ENCODE measurements at places on chromosomes 6 and 20.

- no peak for DNase-seq
These were observed 470.6 kb upstream of the ARID1B start for GRCh38 chr6:156306531-156306930.

GRCh38 chr6:89842228-89842627 is 12.5 kb downstream of the CASP8AP2 start:
- no peak for DNase-seq

GRCh38 chr6:47344022-47344421 is 34.3 kb upstream of the TNFRSF21 start:
- no peak for DNase-seq

DNA sequence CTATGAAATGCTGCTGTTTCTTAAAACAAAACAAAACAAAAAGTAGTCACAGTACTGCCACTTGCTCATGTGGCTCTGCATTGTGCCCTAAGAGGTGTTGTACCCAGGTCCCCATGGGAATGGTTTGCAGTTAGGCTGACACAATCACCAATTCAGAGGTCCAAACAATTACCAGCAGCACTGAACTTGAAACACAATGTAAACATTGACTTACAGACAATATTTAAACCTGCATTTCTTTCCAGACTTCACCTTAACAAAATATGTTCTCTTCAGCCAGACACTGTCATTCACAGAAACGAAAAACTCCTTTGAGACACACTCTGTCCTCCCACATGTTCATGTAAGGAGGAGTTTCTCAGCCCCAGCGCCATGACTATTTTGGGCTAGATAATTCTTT is 206.8 kb upstream of the ARG1 start:
- no peak for DNase-seq

GRCh38 chr6:27149150-27149549 is 98.4 kb upstream of the PRSS16 start:
- DNase-seq: no peak

DNA sequence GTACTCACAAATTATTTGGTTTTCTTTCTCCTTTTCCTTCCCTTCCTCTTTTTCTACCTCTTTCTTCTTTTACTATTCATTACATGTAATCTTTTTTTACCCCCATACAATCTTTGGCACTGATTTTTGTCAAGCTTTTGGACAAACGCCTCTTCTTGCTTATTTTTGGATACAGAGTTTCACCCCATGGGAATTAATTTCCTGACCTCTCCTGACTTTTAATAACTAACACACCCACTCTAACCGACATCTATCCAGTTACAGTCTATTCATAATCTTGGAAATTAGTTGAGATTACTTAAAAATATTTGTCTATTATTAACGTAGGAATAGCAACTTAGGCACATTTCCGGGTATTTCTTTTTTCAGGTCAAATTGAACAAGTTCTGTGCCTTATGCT is 101.2 kb downstream of the HDGFL1 start:
- DNase-seq: no peak

DNA sequence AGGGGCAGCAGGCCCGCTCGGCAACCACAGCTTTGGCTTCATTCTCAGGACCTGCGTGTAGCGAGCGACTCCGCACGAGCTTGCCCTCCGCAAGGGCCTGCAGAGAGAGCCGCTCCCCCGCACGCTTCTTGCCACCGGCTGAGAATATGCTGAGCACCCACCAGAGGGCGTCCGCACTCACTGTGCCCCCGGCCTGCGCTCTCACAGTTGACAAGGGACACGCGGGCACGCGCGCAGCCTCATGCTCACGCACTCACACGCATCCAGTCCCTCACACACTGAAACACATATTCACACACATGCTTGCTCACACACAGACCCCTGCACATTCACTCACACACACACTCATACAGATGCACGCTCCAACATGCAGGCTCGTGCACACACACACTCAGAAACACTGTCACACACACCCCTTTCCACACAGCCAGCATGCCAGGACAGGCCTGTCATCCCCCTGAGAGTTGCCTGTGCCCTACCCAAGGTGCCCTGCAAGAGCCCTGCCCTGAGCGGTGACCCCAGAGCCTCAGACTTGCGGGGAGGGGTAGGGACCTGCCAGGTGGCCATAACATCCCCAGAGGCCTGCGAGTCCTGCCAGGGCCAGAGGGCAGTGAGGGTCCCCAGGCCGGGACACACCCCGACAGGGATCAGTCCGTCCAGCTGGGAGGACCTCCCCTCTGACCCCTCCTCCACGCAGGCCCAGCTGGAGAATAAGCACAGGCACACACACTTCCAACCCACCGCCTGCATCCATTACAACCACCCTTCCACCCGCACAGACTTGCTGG is 174.1 kb downstream of the BMP7 start:
- peak; percentile 39 for DNase-seq

DNA sequence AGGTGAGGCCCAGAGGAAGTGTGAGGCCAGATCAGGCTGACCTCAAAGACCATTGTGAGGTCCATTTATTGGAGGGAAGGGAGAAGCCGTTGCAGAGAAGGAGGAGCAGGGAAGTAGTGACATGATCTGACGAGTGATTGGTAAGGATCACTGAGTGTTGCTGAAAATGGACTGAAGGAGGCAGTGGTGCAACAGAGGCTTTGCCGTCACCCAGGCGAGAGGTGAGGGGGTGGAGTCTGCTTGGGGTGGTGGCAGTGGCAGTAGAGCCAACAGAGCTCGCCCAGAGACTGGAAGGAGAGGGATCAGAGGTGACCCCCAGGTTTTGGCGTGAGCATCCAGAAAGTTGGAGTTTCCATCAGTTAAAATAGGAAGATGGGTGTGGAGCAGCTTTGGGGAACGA is 67.9 kb upstream of the CLDN20 start:
- DNase-seq: no peak

GRCh38 chr6:26286168-26286877 is 78.7 kb upstream of the BTN3A2 start:
- DNase-seq: no peak

GRCh38 chr20:34445177-34446065 is 70.8 kb upstream of the DYNLRB1 start:
- DNase-seq: no peak

- no peak for DNase-seq
These were observed 48.0 kb downstream of the NFATC2 start for GRCh38 chr20:51494241-51495110.
